ENCODE measurements at places on chromosomes 3 and 15.

- DNase-seq: no peak
Observed at GRCh38 chr3:14866627-14867026, 47.9 kb downstream of the FGD5 start.

DNA sequence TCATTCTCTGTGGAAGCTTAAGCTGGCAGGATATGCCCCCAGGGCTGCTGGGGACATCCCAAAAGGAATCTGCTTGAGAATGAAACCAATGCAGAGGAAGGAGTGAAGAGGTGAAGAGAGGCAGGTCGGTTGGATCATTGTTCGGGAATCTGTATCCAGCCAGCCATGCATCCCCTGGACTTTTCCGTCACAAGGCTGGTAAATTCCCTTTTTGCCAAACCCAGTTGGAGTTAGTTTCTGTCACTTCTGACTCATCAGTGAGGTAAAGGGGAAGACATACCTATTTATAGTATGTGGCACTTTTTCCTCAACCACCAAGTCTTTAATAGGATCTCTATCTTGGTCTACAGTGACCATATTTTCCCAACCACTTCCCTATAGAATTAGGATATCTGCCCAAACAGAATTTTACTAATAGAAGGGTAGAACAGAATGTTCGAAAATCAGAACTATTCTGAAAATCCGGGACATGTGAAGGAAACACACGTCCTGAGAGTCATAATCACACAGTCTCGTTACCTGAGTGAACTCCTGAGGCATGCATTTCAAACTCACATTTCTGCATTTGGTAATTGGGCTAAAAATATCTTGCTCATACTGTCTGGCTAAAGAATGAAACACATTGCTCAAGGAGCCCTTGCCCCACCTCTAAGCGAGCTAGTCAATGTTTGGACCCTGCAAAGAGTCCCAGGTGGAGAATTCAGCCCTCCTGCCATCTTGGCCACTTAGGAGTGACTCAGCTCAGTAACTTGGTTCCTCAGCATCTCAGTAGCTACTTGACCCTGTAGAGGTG is 289.7 kb upstream of the ADAMTS9 start:
- DNase-seq: no peak

DNA sequence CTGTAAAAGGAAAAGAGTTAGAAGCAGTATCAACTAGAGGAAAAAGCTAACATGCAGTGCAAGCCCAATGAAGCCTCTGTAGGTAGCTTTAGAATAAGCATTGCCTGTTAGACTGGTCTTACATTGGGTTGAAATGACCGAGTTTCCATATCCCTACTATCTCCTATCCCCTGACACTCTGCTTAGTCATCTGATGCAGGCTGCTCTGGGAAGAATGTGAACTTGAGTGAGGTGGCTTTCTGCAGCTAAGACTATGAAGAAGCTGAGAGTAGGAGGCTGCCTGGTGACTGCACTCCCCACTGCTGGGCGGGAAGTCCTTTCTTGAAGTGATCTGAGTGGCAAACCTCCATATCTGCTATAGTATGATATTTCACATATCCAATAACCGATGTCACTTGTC is 64.7 kb downstream of the OXSM start:
- no peak for DNase-seq

DNA sequence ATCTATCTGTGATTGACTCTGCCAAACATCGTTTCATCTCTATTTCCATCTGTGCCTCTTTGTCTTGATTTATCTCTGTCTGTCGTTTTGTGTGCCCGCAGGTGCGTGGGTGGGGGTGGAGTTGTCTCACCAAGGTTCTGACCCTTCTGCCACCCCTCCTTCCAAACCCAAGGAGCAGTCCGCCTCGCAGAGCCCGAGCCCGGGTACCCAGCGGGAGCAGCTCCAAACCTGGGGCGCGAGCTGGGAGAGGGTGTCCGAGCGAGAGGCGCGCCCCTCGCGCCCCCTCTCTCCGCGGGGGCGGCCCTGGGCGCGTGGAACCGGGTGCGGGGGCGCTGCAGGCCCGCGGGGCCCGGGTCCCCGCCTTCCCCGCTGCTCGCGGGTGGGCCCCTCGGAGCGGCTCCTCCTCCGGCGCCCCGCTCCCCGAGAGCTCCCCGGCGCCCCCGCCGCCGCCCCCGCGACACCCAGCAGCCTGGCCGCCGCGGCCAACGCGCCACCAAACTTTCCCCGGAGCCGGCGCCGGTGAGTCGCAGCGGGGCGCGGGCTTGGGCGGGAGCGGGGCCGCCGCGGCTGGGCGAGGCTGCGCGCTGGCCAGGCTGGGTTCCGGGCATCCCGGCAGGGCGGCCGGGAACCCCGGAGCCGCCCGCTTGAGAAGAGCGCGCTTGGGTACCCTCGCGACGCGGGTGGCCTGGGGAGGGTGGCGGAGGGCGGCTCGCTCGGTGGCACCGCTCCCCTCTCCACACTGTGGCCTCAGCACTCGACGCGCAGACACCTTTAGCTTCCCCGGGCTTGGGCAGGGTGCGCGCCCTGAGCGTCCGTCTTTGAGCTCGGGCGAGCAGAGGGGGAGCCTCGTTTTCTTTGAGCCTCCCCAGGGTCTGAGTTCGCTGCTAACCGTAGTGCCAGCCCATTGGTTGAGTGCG is at the start of gene HRH1:
HRH1 (plus strand) TSS at position 458 of the 917 bp plus-strand sequence. CDS start 104,545 bp downstream, outside the sequence.
- DNase-seq: no peak

DNA sequence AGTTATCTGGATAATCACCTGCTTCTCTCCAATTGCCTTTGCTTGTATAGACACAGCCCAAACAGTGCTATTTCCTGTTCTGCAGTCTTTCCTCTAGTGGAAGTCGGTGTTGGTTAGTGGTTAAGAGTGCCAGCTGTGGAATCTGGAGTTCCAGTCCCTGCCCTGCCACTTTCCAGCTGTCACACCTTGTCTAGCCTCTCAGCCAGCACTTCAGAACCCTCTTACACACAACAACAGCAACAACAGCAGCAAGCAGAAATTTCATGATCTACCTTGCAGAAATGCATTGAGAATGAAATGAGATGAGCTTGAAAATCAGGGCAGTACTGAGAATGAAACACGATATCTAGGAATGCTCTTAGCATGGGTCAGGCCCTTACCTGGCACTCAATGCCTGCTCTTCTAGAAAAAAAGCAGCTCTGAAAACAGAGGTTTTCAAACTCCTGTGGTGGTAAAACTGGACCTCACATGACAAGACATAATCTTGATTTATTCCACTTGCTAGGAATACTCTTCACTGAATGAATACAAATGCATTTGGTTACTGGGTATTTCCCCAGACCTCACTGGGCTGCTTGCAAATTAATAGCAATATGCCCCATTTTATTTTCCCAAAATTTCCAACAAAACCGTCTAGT is 3.3 kb upstream of the WNT5A start:
- no peak for DNase-seq

DNA sequence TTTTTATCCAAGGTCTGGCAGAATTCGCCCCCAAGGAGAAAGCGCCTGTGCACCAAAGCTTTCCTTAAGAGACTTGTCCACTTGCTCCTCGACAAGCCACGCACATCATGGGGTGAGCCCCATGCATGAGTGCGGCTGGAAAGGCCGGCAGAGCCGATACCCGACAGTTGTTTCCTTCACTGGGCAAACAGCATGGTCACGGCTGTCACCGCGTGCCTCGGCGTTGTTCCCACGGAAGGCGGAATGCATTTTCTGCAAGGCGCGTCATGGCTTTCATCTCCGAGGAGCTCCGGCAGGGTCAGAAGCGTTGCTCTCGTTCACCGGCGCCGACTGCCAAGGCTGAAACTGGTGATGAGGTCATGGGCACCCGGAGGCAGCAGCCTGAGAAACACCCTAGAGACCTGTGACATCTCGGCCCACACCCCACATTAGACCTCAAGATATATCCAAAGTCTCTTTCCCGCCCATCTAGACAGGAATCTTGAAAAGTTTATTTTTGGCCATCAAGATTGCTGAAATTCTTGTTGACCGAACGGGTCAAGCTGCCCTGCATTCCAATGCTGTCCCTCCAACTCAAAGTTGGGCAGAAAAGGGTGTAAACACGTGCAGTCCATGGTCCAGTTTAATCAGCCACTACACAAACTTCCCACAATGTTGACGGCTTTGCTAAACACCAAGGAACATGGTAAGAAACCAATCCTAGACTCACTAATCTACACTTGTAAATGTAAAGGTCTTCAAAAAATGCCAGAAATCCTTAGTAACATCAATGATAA is 604 bp upstream of the TJP1 start:
- DNase-seq: no peak

GRCh38 chr3:123883701-123884202 is 380 bp downstream of the MYLK start:
- no peak for DNase-seq

DNA sequence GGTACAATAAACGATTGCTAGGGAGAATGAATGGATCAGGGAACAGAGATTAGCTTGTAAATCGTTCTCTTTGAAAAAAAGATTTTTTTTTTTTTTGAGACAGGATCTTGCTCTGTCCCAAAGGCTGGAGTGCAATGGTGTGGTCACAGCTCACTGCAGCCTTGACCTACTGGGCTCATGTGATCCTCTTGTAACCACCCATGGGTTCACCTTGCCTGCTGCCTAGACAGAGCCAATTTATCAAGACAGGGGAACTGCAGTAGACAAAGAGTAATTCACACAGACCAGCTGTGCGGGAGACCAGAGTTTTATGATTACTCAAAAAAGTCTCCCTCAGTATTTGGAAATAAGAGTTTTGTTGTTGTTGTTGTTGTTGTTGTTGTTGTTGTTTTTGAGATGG is 39.6 kb downstream of the METTL6 start:
- DNase-seq: no peak

DNA sequence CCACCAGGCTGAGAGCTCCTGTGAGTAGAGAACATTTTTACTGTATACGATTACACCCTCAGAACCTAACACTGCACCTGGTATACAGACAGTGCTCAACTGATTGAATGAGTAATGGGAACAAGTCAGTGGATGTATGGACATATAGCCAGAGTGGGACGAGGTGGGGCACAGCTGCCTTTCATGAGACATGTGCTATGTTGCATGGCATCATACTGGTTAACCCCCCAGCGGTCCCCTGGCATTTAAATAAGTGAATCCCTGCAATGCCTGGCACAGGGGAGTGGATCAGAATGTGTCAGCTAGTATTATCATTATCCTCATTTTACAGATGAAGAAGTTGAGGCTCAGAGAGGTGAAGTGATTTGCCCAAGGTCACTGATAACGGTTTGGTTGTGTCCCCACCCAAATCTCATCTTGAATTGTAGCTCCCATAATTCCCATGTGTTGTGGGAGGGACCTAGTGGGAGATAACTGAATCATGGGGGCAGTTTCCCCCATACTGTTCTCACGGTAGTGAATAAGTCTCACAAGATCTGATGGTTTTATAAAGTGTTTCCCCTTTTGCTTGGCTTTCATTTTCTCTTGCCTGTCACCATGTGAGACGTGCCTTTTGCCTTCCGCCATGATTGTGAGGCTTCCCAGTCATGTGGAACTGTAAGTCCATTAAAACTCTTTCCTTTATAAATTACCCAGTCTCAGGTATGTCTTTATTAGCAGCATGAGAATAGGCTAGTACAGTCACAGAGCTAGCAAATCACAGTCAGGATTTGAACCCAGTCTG is 56.0 kb upstream of the ATP2B2 start:
- no peak for DNase-seq

GRCh38 chr3:38651153-38651789 is 1.8 kb upstream of the SCN5A start:
- peak; percentile 56 for DNase-seq

DNA sequence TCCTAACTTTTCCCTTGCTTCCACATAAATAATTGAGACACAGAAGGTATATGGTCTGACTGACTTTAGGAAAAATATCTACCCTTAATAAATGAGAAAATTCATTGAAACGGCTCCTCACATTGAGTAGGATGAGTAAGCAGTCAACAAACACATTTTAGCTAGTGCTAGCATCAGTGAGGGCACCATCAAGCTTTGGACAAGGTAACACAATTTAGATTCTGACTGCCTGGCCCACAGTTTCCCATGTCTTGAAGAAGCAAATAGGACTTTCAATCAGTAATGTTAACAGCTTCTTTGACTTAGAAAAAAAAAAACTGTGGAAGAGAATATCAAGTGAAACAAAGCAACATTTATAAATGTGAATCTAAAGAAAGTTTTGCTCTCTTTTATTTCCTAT is 70.1 kb upstream of the MBNL1 start:
- DNase-seq: no peak

- DNase-seq: no peak
Observed at GRCh38 chr3:192930577-192930976, 12.9 kb upstream of the MB21D2 start.

DNA sequence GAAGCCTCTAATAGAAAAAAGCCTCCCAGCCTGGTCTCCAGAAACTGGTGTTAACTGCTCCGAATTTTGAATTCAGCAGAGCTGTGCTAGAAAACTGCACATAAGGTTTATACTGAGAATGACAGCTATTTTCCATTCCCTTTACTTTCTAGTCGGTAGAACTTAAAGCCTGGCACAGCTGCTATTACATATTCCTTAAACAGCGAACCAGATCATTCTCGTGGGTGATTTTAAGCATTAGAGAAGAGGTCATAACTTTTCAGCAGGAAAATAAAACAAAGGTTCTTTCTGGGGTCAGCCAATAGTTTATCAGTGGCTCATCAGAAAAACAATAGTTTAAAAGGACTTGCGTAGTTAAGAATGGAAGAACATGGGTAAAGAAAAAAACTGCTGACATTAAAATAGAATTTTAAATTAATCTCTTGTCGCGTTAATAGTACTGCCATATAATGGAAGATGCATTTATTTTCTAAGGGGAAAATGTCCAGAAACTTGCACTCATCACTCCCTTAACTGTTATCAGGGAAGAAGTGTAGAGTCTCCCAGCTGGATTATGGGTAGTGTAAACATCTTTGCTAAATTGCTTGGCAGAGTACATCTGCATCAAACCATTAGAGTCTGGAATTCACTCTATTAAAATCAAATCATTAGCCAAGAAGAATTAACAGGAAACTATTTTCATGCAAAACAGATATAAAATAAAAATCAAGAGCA is 7.9 kb downstream of the VGLL4 start:
- DNase-seq: no peak

- DNase-seq: no peak
Observed at GRCh38 chr3:26449996-26450395, 172.6 kb upstream of the LRRC3B start.

- no peak for DNase-seq
Observed at GRCh38 chr3:45204136-45204535, 22.0 kb downstream of the TMEM158 start.

Data from T-helper 9 cell (primary cell).